ENCODE measurements at places on chromosomes 5 and 9. TPM values are rescaled to one million over a fixed set of nuclear protein-coding genes. Genes with fewer than 3 reads are reported as not detected.

DNA sequence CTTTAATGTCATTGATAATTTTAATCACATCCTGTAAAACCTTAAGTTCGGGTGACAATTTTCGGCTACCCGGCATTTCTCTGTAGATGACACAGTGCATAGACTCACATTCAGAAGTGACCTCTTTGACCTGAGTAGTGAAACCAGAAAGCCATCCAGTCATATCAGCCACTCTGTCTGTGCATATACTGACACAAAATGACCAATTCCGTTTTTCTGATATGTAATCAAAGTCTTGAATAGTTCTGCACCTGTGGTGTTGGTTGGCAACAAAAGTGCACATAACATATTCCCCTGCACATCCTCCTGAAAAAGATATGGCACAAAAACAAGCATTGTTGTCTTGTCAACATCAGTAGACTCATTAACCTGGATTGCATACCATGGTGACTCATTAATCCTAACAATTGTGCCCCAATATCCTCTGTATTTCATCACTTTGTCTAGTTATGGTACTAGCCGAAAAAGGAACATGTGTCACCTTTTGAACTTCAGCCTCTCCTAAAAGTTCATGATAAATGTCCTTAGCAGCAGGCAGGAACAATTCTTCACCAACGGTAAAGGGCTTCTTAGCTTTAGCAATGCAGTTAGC is 4.6 kb upstream of the HNRNPA0 start:
- no peak for DNase-seq

GRCh38 chr5:55575815-55576583 is 41.2 kb upstream of the PLPP1 start:
- DNase-seq: no peak

DNA sequence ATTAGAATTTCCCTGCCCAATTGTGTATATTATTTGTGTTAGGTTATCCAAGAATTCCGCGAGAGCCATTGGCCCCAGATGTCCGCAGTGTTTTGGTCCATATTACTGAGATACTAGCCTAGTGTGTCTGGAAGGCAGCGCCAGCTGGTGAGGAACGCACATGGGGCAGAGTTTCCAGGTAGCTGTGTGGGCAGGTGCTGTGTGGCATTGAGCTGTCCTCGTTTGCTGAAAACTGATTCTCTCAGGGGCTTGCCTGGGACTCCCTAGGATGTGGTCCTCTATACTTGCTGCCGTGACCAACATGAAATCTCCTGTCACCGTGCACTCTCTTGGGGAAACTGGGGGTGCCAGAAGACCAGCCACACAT is 288.7 kb downstream of the FANCC start:
- DNase-seq: no peak

GRCh38 chr5:77356740-77357139 is 135.4 kb downstream of the WDR41 start:
- DNase-seq: no peak

DNA sequence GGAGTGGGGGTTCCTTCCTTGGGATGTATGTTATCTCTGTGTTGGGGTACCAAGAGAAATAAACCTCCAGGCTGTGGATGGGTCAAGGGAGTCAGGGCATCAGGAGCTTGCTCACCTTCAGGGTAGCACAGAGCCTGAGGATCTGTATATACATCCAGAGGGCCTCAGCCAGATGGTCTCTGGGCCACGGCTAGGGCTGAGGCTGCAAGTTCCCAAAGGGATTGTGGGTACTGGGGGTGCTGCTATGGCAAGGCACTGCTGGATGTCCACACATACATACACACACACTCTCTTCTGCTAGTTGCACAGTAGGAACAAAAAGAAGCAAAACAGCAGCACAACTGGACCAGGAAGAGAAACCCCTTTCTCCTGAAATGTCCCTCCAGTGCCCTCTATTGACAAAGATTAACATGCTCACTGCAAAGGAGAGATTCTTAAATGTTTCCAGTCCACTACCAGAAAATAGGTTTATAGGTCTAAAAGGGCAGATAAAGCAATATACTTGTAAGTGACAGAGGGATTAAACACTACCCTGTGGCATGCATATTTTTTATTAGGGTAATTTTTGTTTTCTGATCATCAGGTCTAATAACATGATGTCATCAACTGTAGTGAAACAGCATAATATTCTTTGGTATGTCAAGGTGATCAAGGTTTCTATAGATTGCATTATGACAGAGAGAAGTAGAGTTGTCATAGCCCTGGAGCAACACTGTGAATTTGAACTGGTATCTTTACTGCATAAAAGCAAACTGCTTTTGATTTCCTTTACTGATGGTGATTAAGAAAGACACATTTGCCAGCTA is 56.3 kb upstream of the KCNN2 start:
- no peak for DNase-seq

DNA sequence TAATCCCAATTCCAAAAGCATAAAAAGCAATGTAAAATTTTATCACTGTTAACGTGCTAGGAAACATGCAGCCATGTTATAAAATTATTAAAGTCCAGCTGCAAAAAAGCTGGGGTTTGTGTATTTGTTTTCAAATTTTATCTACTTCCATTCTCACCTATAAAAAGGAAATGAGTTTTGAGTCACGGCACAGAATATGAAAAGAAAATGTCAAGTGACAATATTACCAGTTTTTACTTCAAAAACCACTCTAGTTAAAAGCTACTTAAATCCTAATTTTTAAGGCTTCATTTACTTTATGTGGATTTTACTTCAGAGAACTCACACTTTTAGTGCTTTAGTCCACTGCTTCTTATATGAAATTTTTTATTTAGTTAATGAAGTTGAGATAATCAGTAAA is 72.7 kb upstream of the IFNE start:
- no peak for DNase-seq

- DNase-seq: no peak
Observed at GRCh38 chr5:144368556-144368955, 197.9 kb downstream of the KCTD16 start.

- DNase-seq: no peak
Observed at GRCh38 chr5:147055850-147056566, 177.5 kb upstream of the PPP2R2B start.

DNA sequence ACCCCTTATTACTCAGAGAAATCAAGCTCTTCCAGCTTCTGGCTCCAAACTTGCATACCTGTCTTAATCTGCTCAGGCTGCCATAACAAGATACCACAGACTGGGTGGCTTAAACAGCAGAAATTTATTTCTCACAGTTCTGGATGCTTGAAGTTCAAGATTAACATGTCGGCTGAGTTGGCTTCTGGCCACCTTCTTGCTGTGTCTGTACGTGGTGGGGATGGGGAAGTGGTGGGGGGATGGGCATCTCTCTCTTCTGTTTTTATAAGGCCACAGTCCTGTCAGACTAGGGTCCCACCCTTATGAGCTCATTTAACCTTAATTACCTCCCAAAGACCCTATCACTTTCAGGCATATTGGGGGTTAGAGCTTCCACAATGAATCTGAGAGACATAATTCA is 140.5 kb downstream of the SV2C start:
- DNase-seq: no peak

GRCh38 chr9:32705059-32705458 is 69.6 kb upstream of the TAF1L start:
- no peak for DNase-seq

DNA sequence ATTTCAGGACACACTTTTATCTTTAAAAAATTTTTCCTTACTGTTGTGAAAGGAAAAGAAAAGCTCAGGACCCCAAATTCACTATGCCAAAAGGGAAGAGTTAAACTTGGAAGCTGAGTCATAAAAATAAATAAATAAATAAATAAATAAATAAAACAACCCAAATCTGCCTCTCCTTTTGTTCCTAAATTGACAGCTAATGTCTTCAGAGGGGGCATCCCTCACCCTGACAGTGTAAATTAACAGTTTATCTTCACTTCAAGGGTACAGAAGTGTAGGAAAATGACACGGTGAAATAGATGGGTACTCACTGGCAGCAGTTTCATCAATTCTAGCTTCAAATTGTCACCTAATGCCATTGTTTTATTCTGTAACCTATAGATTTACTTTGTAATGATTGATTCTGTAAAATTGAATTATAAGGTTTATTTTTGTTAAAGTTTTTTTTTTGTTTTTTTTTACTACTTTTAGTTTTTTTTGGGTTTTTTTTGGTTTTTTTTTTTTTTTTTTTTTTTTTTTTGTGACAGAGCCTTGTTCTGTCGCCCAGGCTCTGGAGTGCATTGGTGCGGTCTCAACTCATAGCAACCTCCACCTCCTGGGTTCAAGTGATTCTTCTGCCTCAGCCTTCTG is 18.5 kb upstream of the ANXA1 start:
- DNase-seq: no peak

DNA sequence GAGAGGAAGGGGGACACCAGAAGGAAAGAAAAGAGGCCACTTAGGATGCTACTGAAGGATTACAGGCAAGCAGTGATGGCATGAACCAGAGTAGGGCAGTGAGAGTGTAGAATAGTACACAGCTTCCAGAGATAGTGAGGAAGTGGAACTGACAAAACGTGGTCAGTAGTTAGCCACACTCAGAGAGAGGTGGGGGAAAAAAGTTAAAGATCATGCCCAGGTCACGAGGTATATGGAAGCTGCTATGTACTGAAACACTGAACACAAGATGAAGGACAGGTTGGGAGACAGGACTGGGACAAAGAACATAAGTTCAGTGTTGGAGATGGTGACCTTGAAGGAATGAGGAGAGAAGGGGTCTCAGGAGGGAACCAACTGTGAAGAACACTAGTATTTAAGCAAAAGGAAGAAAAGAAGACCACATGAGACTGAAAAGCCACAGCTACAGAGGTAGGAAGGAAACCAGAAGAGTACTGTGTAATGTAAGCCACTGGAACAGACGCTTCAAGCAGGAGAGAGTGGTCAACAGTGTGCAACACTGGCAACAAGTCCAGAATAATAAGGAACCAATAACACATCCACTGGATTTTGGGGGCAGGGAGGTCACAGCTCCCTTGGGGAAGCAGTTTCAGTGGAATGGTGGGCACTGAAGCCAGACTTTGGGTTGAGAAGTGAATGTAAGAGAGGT is 45.5 kb downstream of the ELL2 start:
- no peak for DNase-seq

DNA sequence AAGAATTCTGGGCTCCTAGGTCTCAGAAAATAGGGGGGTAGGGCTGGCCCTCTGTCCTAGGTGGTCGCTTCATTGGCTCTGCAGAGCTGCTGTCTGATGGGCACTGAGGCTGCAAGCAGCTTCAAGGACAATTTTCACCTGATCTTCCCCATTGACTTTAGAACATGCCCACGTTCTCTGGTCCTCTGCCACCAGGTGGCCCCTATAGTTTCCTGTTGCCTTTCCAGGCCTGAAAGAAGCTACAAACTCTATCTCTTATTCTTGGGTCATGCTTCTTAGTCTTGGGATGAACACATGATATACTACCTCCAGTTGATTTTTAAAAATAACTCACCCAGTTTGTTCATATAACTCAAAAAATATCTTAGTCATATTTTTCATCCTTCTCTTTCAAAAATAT is 26.3 kb downstream of the SPZ1 start:
- no peak for DNase-seq

DNA sequence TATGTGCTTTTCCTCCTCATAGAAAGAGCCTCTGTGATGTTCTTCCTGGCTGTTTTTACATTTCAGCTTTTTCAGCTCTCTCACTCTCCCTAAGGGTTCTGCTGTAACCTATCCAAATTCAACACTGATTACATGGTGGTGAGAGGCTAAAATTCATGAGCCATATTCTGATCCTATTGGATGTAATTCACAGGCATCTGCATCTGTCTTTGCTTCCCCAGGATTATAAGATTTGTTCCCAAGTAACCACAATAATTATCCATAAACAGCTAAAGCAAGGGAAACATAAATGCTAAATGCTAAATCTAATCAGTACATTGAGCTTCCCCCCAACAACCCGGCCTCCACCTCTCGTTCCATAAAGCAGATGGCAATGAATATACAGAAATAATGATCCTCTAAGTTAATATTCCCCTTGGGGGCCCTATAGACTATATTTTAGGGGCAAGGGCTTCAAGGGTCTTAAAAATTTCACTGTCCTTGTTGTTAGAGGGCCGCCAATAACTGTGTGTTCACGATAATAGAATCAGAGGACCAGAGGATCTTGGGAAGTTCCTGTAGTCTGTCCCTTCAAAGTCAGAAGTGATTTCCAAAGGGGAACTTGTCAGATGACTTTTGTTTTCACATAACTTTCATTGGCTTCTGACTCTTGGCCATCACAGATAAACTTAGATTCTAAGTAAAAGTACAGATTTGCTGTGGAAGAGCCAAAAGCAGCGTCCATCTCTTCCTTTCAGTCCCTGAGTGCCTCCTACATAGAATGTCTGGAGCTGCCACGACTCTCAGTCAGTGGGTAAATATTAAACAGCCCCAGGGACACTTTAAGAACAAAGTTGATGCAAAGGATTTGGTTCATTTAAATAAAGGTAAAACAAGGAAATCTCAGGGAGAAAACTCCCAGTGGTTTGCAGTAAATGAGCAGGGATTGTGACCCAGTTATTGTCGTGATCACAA is 125.6 kb downstream of the ALDH1A1 start:
- DNase-seq: no peak

- no peak for DNase-seq
Observed at GRCh38 chr9:89021154-89021803, 30.0 kb downstream of the S1PR3 start.

- DNase-seq: no peak
Observed at GRCh38 chr5:132370181-132370970, 866 bp downstream of the SLC22A5 start.

DNA sequence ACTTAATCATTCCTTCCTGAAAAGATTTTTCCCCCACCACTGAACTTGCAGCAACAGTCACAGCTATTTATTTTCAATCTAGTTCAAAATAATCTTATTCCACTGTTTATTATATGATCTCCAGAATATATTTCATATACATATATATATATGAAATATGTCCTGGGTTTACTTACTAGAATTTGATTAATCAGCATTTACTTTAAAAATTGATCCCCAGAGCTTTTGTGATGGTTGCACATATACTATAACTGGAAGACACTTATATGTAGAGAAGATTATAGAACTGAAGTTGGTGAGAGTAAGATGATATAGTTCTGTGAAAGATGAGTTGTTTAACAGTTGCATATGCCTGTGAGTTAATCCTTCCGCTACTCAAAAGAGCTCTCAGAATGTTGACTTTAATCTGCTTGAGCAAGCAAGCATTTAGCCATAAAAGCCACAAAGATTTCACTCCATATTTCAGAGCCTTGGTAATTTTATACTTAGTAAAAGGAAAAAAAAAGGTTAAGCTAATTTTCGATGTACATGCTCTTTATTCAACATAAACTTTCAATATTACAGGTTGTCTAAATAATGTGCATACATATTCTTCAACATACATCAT is 399.3 kb upstream of the CDH9 start:
- no peak for DNase-seq

TRIM14 gene
- total RNA-seq: 49.0 TPM

GPSM1 gene
- total RNA-seq: 1.7 TPM

AGXT2 gene
- not detected for total RNA-seq

HTR1A gene
- not detected for total RNA-seq

TRIM36 gene
- total RNA-seq: 0.08 TPM

BTF3 gene
- total RNA-seq: 537 TPM

TRIP13 gene
- 30.9 TPM for total RNA-seq

PBX3 gene
- 21.4 TPM for total RNA-seq

GNPDA1 gene
- total RNA-seq: 9.0 TPM

ARHGEF37 gene
- not detected for total RNA-seq

CTSV gene
- 0.47 TPM for total RNA-seq

PCDHB15 gene
- not detected for total RNA-seq
